WTC11 (cell line): ENCODE measurements at places on chromosomes 1 and 21. TPM values are rescaled to one million over a fixed set of nuclear protein-coding genes. Genes with fewer than 3 reads are reported as not detected.

GRCh38 chr1:115732316-115732715 is 36.2 kb downstream of the CASQ2 start:
- no peak overlapping the region for H3K4me3 ChIP-seq
- H3K36me3 ChIP-seq, result no peaks in the 10 kb centered on the region
- no peak overlapping the region for H3K27ac ChIP-seq
- peaks cover 8% of the 10 kb centered on the region for H3K4me1 ChIP-seq
- no peaks in the 10 kb centered on the region for H3K27me3 ChIP-seq
- DNase-seq, result no peak

- H3K27ac ChIP-seq, result no peak overlapping the region
- H3K36me3 ChIP-seq, result no peaks in the 10 kb centered on the region
- no peaks in the 10 kb centered on the region; the same call in 1 of the 2 replicates for H3K27me3 ChIP-seq
- DNase-seq, result no peak
- no peak overlapping the region for H3K4me3 ChIP-seq
Observed at GRCh38 chr1:119815361-119815760, 4.1 kb upstream of the REG4 start.

DNA sequence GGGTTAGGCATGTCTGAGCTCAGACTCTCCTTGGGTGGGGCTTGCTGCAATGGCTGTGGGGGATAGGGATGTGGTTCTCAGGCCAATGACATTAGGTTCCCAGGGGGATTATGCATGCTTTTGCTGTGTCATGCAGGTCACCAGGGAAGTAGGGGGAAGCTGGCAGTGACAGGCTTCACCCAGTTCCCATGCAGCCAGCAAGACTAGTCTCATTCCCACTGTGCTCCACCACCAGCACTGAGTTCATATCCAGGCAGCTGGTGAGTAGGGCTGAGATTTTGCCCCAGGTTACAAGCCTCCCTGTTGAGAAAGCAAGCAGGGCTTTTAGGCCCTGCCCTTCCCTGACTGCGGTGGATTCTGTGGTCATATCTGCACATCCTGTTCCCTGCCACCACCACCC is 32.1 kb upstream of the PLA2G5 start:
- peaks cover 18% of the 10 kb centered on the region for H3K27me3 ChIP-seq
- H3K4me3 ChIP-seq, result no peak overlapping the region
- peak; percentile 10 for DNase-seq
- no peak overlapping the region for H3K27ac ChIP-seq
- H3K36me3 ChIP-seq, result peaks cover 19% of the 10 kb centered on the region
- peaks cover 12% of the 10 kb centered on the region for H3K4me1 ChIP-seq

DNA sequence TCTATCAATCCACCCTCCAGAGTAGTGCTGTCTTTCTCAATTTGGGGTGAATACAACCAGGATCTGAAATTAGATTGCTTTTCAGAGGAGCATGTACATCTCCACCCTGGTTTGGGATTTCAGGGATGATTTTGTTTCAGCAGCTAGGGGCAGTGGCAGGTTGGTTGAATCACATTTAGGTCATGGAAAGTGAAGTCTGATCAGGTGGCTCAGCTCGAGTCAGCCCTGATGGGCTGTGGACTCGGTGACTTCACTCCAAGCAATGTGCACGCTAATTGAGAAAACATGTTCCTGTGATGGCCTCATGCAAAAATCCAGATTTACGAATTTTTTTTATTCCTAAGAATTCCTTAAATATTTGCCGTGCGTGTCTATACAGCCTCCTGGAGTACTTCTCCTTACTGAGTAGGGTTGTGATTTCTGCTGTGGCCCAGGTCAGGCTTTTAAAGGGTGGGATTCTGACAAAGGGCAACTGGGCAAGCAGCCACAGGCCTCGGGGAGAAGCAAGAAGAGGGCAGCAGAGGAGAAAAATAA is 7.5 kb downstream of the NGF start:
- no peak overlapping the region for H3K4me3 ChIP-seq
- H3K4me1 ChIP-seq, result peaks cover 21% of the 10 kb centered on the region
- no peaks in the 10 kb centered on the region for H3K36me3 ChIP-seq
- peaks cover 14% of the 10 kb centered on the region for H3K27me3 ChIP-seq
- no peak overlapping the region for H3K27ac ChIP-seq

DNA sequence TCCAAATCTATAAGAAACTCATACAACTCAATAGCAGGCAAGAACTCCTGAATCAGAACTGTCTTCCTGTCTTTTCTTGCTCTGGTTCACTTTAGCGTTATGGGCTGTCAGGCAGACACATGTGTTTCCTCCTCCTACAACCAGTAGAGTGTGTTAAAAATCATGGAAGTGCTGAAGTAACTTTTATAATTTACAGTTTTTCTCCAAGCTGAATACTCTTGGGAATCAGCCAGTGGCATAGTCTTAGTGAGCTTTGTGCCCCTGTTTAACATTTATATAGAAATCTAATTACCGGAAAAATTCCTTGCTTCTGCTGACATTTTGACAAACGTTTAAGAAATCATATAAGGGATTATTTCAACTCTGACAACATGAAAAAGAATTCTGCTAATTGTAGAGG is 113.1 kb upstream of the RGS18 start:
- H3K36me3 ChIP-seq, result no peaks in the 10 kb centered on the region
- H3K27ac ChIP-seq, result no peak overlapping the region
- H3K4me1 ChIP-seq, result no peaks in the 10 kb centered on the region
- H3K4me3 ChIP-seq, result no peak overlapping the region

S100A14 gene
- 1.4 to 2.1 TPM (median 1.5 TPM) in 3 replicates for total RNA-seq

OR2L3 gene
- not detected in 3 replicates for total RNA-seq

GRCh38 chr1:230067419-230067870 is 407 bp downstream of the GALNT2 start:
- H3K4me3 ChIP-seq, result peak overlapping the region; percentile 83
- peaks cover 3% of the 10 kb centered on the region for H3K36me3 ChIP-seq
- H3K4me1 ChIP-seq, result peaks cover 47% of the 10 kb centered on the region
- H3K27ac ChIP-seq, result no peak overlapping the region
- peak; percentile 37 for DNase-seq

DNA sequence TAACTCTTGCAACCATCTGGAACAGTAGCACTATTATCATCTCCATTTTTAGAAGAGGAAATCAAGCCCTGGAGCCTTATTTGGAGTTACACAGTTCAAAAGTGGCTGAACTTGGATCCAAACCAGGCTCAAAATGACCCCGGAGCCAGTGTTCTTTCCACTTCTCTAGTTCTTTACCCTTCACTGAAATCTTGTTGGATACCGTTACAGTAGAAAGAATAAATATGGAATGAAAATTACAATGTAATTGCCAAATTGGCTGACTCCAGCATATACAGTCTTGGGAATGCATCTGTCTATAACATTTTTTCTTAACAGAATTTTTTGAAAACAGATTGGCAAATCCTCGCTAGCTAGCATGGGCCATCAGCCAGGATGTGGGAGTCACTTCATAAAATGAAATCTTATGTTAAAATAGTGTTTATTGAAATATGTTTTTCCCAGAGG is 261.4 kb downstream of the CTH start:
- no peak for DNase-seq
- H3K4me1 ChIP-seq, result peaks cover 30% of the 10 kb centered on the region
- H3K27me3 ChIP-seq, result no peaks in the 10 kb centered on the region
- H3K27ac ChIP-seq, result no peak overlapping the region

MEX3A gene
- 66.3 to 79.1 TPM (median 70.6 TPM) in 3 replicates for total RNA-seq

DNA sequence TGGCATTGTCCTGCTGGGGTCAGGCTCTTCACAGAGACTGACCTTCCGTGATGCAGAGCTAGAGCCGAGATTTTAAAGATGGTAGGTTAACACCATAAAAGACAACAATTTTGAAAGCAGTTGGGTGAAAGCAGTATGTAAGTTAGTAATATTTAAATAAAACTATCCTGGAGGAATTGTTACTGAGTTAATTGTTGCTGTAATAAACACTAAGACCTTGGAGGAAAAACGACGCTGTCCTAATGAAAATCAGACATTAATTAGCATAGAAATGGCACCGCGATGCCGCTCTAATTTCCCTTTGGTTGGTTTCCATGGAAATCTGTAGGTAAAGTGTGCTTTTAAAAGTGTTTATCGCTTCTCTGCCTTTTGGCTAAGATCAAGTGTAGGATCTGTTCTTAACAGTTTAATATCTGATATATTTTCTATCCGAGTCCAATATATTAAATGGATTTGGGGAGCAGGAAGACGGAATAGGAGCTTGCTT is 745 bp upstream of the ANP32E start:
- H3K27ac ChIP-seq, result no peak overlapping the region
- no peak for DNase-seq
- no peaks in the 10 kb centered on the region for H3K27me3 ChIP-seq
- no peak overlapping the region for H3K4me3 ChIP-seq
- H3K4me1 ChIP-seq, result peaks cover 17% of the 10 kb centered on the region

GRCh38 chr21:15065392-15066122 is 757 bp upstream of the NRIP1 start:
- DNase-seq, result peak; percentile 53
- peak overlapping the region; percentile 96 for H3K4me3 ChIP-seq
- peaks cover 40% of the 10 kb centered on the region for H3K27me3 ChIP-seq
- H3K36me3 ChIP-seq, result no peaks in the 10 kb centered on the region

GRCh38 chr21:25934771-25935224 is 200.0 kb downstream of the GABPA start:
- no peak overlapping the region for H3K4me3 ChIP-seq
- peaks cover 22% of the 10 kb centered on the region for H3K36me3 ChIP-seq
- H3K27ac ChIP-seq, result peak overlapping the region; percentile 88
- peaks cover 47% of the 10 kb centered on the region for H3K4me1 ChIP-seq

GRCh38 chr1:203273869-203274602 is 31.3 kb upstream of the BTG2 start:
- peaks cover 47% of the 10 kb centered on the region for H3K27me3 ChIP-seq
- no peak for DNase-seq
- peak overlapping the region; percentile 59 for H3K4me3 ChIP-seq
- no peak overlapping the region for H3K27ac ChIP-seq

SMCP gene
- not detected in 3 replicates for total RNA-seq

DNA sequence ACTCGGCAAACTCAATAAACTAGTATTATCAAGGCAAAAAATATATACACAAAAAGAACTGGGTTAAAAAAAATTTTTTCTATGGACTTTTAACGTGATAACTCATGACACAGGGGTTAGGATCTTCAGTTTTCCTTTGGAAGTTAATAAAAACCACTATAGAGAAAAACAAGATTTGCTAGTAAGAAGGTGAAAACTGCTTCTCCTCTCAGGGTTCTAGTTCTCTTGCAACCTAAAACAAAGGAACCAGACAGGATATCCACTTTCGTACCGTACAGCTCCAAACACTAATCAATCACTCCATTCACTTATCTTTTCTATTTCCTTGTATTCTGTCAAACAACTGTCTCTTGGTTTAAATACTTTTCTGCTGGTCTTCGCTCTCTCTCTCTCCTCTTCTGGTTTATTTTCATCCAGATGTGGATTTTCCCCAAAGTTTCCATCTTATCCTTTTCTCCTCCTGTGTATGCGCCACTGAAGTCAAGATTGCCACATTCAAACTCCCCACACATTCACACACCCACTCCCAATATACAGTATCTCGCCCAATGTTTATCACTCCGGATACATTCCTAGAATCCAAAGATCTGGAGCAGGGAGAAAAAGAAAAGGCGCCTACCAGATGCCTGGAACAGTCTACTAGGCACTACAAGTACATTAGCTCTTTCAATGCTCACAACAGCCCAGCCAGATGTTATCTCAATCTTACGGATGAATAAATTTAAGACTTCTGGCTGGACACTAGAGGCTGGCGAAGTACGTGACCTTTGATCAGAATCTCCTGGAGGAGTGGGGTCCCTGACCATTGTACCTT is 775 bp upstream of the PRPF38B start:
- no peaks in the 10 kb centered on the region for H3K27me3 ChIP-seq
- H3K36me3 ChIP-seq, result peaks cover 25% of the 10 kb centered on the region
- peak overlapping the region; percentile 99 for H3K27ac ChIP-seq
- peaks cover 24% of the 10 kb centered on the region for H3K4me1 ChIP-seq

- H3K4me1 ChIP-seq, result peaks cover 52% of the 10 kb centered on the region
- peaks cover 3% of the 10 kb centered on the region; the same call in 1 of the 2 replicates for H3K27me3 ChIP-seq
- peaks cover 18% of the 10 kb centered on the region for H3K36me3 ChIP-seq
- DNase-seq, result peak; percentile 33
- H3K4me3 ChIP-seq, result no peak overlapping the region
Observed at GRCh38 chr1:33161061-33161681, 20.7 kb downstream of the TRIM62 start.

PLD5 gene
- 3.4 to 6.4 TPM (median 4.7 TPM) in 3 replicates for total RNA-seq

DNA sequence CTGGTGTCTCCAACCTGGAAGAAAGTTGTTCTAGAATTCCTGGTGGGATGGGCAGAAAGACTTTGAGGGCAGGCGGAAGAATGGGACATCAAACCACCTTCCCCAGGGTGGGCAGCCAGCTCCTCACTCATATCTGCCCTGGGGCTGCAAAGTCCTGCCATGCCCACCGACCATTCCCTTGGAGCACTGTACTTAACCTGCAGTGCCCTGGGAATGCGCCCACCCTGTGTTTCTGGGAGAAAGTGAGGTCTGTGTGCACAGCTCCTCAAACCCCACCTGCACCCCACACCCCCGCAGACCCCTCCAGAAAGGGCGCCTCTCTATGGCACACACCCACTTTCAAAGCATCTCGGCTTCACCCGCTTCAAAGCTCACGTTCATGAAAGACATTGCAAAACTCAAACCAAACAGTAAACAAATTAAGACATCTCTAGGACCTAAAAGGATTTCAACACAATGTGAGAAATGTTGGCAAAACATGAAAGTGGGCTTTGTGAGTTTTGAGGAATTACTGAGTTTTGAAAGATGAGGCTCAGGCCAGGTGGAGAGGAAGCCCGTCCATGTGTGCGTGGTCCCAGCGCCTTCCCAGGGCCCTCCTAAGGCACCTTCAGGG is 25.1 kb downstream of the KRTAP10-1 start:
- H3K4me3 ChIP-seq, result no peak overlapping the region
- H3K4me1 ChIP-seq, result peaks cover 5% of the 10 kb centered on the region; the same call in 1 of the 2 replicates
- no peak overlapping the region for H3K27ac ChIP-seq
- no peak for DNase-seq

DNA sequence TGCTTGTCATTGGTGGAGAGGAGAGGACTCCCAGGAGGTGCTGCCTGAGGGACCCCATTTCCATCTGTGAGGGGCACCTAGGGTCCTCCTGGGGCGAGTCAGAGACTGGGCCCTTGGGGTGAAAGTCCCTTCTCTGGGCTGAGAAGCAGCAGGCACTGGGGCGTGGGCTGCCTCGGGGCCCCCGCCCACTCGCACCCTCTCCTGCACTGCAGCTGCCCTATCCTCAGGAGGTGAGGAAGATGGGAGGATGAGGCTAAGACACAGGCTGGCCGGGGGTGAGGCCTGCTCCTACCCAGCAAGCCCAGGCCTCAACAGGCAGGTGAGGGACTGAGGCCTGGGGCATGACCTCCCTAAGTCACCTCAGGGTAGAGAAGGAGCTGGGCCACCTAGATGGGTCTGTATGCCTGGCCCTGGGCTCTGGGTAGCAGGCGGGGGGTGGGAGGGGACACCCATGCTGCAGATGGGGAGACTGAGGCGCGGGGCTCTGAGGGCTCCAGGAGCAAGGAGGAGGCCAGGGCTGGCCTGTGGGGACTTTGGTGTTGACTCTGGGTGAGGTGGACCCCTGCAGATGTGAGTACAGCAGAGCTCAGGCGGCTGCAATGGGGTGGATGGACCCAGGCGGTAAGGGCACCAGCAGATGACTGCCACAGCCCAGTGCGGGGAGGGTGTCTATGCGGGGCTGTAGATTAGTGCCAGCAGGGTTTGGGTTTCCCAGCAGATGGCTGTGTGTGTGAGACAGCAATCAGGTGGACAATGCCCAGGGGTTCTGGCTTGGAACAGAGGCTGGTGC is 10.4 kb upstream of the ZNF669 start:
- H3K36me3 ChIP-seq, result no peaks in the 10 kb centered on the region
- DNase-seq, result no peak
- H3K4me3 ChIP-seq, result no peak overlapping the region
- H3K27me3 ChIP-seq, result peaks cover 35% of the 10 kb centered on the region
- H3K4me1 ChIP-seq, result peaks cover 12% of the 10 kb centered on the region

- H3K4me3 ChIP-seq, result no peak overlapping the region
- peaks cover 61% of the 10 kb centered on the region for H3K4me1 ChIP-seq
- no peak for DNase-seq
- peaks cover 32% of the 10 kb centered on the region for H3K36me3 ChIP-seq
- no peak overlapping the region for H3K27ac ChIP-seq
Observed at GRCh38 chr1:93827128-93827527, 51.9 kb downstream of the DNTTIP2 start.

RASSF5 gene
- 1.7 to 2.1 TPM (median 1.7 TPM) in 3 replicates for total RNA-seq
